ENCODE measurements at places on chromosomes 2 and 18.

- no peak for DNase-seq
Observed at GRCh38 chr2:119684518-119684917, 5.5 kb downstream of the TMEM177 start.

DNA sequence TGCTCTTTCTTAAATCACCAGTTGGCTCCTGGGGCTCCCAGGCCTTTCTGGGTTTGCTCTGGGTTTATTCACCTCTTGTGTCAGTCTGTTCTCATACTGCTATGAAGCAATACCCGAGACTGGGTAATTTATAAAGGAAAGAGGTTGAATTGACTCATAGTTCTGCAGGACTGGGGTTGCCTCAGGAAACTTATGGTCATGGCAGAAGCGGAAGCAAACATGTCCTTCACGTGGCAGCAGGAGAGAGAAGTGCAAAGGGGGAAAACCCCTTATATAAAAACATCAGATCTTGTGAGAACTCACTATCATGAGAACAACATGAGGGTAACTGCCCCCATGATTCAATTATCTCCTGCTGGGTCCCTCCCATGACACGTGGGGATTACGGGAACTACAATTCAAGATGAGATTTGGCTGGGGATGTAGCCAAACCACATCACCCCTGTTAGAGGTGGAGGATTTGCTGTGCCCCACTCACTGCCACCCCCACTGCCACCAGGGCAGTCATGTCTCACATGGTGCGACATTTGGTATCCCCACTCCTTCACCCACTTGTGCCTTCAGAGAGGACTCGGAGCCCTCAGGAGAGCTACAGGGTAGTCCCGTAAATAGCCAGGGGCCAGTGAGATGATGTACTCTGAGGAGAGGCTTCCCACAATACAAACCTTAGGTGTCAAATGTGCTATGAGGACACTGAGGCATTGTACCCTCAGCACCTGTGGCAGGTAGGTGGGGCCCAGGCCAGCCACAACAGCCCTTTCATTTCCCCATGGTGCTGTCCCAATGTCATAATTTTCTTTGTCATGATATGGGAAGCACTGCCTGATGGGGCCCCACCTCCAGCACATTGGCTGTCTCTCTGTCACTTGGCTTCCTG, 35.7 kb downstream of the CDC42EP3 start:
- no peak for DNase-seq

DNA sequence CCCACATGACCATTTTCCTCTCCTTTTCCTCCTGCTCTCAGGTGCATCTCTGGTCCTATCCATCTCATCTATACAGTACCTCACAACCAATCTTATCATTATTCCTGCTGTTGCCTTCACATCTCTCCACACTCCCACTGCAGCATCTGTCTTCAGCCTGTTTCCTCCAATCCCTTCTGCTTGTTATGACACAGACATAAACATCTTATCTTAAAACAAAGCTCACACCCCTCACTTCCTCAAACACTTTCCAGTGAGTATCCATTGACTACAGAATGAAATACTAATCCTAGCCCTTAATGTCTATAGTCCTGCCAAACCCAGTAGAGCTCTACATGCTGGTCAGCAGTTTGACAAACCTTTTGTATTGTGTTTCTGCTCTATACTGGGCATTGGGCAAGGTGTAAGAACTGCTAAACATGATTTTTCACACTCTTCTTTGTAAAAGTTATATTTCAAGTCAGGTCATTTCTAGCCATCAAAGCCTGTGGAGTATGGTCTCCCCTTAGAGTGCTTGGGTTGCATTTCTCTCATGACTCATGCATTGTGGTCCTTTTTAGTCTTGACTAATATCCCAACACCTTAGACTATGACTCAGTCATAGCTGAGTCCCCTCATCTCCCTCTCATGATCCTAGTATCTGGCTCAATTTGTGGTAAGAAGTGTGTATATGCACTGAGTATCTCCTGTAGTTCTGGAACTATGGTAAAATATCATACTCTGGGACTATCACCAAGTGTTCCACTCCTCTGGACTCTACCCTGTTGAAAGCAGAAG, 187.0 kb downstream of the CYRIA start:
- DNase-seq = no peak

- no peak for DNase-seq
Observed at GRCh38 chr2:230703514-230703913, 9.1 kb upstream of the CAB39 start.

DNA sequence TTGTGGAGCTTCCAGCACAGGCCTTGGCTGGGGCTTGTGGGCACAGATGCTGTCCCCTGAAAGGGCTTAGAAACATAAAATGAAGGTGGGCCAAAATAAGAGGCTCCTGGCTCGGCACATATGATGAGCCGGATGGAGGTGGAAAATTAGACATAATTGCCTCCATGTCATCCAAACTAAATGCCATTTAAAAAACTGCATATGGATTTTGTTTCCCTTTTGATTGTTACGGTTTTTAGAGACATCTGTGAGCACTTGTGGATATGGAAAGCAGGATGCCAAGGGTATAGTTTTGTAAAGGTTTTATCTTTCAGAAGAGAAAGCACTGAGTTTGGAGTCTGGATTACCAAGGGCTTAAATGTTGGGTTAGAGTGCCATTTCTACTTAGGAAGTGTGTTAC, 498.3 kb downstream of the RIT2 start:
- DNase-seq = no peak

GRCh38 chr2:54808661-54809060, 85.2 kb downstream of the EML6 start:
- DNase-seq = no peak

DNA sequence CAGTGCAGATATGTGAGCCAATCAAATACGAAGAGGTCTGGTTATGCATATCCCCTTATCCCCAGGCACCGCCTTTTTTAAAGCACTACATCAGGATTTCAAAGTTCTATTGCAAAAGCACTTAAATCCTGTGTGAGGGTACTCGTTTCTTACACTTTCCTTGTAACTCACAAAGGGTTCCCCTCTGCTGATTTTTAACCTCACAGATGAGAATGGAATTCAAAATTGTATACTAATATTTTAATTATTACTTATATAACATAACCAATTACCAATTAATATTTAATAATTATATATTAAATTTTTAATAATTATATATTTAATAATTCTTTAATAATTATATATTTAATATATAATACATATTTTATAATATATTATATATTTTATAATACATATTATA, 126.2 kb upstream of the MAPRE2 start:
- DNase-seq = no peak

DNA sequence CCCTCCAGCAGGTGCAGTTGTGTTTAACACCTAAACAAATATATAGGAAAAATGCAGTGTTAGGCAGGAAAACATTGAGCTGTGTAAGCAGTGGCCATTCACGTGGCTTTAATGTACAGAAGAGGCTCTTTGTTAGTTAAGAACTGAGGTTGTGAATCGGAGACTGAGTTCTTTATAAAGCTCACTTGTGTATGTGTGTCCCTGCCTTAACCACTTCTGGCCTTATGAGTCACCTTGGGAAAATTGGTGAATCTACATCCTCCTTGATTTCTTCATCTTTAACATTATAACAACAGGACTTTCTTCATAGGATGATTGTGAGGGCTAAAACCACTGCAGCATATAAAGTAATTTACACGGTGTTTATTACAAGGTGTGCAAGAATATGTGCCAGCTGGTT, 188.4 kb upstream of the TPO start:
- DNase-seq = no peak

DNA sequence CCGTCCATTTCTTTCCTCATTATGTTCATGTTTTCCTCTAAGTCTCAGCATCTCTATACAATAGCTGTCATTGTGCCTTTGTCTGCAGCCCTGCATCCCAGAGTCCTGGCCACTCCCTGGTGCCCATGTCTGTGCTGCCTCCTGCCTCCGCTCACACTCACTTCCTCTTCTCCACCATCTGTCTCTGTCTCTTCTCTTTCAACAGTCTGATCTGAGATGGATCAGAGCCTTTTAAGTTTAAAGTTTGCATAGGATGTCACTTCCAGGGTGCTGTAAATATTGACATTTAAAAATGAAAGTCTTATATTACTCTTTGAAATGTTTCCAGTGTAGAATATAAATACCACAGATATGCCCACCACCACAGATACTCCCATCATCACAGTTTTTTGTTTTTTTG, 42.7 kb downstream of the UBE2F start:
- DNase-seq = no peak

DNA sequence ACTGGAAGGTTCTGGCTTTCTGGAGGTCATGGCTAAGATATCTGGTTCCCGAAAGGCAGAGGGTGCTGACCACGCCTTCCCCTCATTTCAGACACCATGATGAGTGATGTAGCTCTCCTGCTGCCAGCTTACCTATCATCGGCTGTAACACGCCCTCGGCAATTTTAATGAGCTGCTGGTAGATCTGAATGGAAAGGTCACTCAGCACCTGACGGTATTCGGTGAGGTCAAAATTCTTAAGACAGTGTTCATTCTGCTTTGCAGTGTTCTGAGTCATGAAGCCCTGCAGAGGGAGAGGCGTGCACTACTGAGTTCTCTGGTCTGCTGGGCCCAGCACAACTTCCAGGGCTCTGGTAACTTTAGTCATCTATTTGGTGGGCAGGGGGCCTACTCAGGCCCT, 25.7 kb upstream of the ACAA2 start:
- no peak for DNase-seq

GRCh38 chr2:117983040-117983439, 30.8 kb downstream of the CCDC93 start:
- DNase-seq = no peak

DNA sequence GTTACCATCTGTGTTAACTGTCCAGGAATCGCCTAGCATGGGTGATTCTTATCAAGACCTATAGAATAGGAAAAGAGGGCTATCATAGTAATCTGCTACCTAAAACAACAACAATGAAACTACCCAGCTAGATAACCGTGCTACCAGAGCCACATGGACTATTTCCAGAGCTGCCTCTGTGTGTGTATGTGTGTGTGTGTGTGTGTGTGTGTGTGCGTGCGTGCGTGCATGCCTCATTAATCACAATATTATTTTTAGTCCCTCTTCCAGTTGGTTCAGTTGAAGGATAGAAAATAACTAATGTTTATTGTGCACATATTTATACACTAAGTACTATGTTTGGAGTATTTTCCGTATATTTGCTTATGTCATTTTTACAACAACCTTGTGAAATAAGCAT, 201.1 kb downstream of the SP3 start:
- DNase-seq = no peak

GRCh38 chr2:12284037-12284436, 432.7 kb upstream of the TRIB2 start:
- DNase-seq = no peak

GRCh38 chr18:77133051-77133834, 660 bp upstream of the MBP start:
- DNase-seq = no peak

DNA sequence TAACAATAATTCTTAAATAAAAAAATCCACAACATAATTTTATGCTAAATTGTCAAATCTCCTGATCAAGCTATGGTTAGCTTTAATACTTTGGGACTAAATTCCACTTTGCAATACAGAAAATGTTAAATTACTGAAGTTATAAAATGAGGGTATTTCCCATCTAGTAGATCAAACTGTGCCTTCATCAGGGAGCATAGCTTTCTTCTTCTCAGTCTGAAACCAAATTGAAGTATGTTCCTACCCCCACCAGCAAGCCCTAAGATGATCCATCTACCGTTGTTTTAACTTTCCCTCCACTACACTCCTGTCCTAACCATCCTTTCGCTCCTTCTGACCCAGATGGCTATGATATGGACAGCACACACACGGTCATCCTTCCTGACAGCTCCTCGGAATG, 24.4 kb upstream of the STK17B start:
- DNase-seq = no peak

DNA sequence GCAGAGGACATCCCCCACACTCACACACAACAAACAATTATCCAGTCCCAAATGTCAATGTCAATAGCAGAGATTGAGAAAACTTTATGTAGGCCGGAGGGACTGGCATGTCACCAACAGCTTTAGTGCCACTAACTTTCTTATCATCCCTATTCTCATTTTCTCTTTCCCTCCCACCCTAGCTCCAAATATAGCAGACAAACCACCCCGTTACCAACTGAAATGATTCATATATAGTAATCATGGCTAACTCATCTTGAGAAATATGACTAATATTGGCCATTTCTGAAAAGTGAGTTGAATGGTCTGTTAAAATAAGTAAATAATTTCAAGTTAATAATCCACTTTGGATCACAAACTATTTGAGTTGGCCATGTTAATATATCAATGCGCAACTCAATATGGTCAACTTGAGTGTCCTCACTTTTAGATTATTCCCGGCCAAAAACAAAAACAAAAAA, 242.1 kb upstream of the RND3 start:
- no peak for DNase-seq

DNA sequence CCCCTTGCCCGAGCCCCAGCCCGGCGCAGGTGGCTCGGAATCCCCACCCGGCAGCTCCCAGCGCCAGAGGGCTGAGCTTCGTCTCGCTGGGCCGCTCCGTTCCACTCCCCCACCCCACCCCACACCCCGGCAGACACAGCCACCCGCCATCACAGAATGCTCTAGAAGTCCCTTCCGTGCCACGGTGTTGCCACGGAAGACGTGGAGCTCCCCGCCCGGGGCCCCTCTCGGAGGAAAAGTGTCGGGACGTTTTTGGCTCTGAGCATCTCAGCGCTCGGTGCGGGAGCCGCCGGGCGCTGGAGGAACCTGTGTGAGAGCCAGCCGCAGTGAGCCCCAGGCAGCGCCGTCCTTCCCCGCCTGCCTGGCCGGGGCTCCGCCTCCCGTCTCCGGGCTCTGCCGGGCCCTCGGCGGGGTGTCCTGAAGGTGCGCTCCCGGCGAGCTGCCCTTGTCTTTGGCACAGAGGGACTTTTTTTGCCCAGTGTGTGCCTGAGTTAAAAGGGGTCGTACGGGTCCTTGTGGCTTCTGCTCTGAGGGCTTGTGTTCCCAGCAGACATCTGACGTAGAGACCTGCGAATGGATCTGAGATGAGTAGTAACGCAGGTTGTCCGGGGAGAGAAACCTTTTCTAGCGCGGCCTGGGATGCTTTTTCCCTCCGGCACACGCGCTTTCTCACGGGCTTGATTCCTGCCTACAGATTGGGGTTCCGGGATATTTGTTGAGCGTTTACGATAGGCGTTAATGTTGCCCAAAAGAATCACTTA, 1.8 kb downstream of the ZCCHC2 start:
- DNase-seq = peak; percentile 77

GRCh38 chr2:152034257-152034801, 64.5 kb downstream of the CACNB4 start:
- no peak for DNase-seq

- no peak for DNase-seq
Observed at GRCh38 chr18:58257461-58257860, 213.4 kb downstream of the NEDD4L start.

GRCh38 chr2:157182834-157183396, 74.6 kb upstream of the GALNT5 start:
- no peak for DNase-seq
